Pulmonary artery endothelial cell (primary cell): ENCODE measurements at places on chromosomes 1 and 21. TPM values are rescaled to one million over a fixed set of nuclear protein-coding genes. Genes with fewer than 3 reads are reported as not detected.

GRCh38 chr1:115781851-115782250 is 13.3 kb upstream of the CASQ2 start:
- DNase-seq, result no peak

DNA sequence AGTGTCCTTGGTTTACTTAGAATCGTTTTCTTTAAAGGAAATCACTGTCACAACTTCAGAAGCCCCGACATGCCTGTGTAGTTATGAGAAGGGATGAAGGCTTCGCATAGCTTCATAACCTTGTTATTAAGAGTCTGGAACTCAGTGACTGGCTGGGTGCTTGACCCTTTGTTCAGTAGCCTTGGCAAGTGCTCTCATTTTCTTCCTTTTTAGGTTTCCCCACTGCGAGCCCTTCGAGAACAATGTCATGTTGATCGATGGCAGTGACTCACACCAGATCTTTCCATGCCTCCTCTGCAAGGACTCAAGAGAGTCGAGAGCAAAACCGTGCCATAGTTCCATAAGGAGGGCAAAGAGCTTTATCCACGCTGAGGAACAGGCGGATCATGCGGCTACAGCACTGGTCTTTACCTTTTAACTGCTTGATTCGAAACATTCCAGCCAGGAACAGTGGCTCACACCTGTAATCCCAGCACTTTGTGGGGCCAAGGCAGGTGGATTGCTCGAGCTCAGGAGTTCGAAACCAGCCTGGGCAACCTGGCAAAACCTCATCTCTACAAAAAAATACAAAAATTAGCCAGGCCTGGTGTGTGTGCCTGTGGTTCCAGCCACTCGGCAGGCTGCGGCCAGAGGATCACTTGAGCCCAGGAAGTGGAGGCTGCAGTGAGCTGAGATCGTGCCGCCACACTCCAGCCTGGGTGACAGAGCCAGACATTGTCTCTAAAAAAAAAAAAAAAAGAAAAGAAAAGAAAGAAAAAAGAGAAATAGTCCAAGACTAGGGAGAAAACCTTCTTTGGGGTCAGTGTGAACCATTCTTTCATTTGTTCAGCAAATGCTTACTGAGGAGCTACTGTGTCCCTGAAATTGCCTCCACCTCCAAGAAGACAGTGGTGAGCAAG is 95.4 kb upstream of the ERRFI1 start:
- peak; percentile 97 for DNase-seq

- no peak for DNase-seq
These were observed 70.4 kb downstream of the DMAP1 start for GRCh38 chr1:44283524-44284173.

LCE1E gene
- total RNA-seq, result not detected in 2 replicates

- DNase-seq, result no peak
These were observed 22.1 kb downstream of the PTPRF start for GRCh38 chr1:43552813-43553212.

PRELP gene
- total RNA-seq, result not detected in 2 replicates

SIK1 gene
- 0.59 and 1.2 TPM in 2 replicates for total RNA-seq

DNA sequence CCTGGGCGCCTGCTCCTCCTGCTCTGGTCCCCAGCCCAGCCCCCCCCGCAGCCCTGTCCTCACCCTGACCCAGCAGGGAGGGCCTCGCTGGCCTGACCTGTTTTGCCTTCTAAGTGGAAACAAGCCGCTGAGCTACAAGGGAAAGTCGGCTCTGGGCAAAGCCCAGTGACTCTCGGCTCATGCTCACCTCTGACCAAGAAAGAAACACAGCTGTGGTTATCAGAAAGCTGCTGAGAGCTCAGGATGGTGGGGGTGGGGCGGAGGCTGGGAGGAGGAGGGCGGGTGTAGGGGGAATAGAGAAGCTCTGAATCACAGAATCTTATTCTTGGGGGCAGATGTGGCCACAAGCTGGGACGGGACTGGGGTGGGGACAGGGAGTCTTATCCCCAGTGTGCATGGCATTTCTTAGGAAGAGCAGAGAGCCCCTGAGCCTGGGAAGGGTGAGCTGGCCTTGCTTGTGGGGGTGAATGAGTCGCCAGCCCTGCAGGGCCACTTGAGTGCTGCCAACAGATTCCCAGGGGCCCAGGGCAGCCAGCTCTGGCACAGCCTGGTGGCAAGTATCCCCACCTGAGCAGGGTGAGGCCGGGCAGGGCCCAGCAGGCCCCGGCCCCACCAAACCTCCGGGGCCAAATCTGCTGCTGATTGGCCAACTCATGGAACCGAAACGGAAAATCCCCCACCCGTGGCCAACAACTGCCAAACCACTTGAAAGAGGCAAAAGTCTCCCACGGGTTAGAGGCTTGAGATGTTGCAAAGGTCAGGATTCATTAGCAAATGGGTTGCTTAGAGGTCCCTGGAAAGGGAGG is 120.6 kb downstream of the SPSB1 start:
- no peak for DNase-seq

DNA sequence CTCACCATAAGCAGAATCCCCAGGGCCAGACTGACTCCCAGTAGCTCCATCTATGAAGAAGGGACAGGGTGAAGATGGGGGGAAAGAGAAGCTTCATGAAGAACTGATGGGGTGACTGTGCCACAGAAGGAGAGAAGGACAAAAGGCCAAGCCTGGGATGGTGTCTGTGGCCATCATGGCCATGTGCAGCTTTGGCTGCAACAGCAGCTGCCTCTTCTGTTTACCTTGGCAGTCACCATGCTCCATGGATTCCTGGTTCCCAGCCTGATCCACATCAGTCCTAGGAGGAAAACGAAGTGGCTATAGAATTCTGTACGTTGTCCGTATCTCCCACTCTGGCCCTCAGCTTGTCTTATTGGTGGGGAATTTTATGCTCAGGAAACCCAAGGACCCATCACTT is 12.0 kb downstream of the SEMA6C start:
- no peak for DNase-seq

DNA sequence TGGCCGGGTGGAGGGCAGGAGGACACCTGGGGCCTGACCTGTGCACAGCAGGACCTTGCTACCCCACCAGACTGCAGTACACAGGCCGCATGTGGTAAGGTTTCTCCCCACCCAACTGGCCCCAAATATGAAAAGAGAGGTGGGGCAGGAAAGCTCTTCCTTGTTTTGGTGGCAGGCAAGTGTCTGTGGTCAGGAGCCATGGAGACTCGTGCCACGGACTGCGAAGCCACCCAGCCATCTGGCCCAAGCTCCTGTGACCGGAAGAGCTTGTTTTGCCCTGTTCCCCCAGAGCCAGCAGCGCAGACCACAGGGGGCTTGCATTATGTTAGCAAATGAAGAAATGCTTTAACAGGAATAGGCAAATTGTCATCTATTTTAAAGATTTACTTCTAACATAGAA is 54.9 kb downstream of the OLIG1 start:
- no peak for DNase-seq

ALDH4A1 gene
- 11.8 and 16.9 TPM in 2 replicates for total RNA-seq

DNA sequence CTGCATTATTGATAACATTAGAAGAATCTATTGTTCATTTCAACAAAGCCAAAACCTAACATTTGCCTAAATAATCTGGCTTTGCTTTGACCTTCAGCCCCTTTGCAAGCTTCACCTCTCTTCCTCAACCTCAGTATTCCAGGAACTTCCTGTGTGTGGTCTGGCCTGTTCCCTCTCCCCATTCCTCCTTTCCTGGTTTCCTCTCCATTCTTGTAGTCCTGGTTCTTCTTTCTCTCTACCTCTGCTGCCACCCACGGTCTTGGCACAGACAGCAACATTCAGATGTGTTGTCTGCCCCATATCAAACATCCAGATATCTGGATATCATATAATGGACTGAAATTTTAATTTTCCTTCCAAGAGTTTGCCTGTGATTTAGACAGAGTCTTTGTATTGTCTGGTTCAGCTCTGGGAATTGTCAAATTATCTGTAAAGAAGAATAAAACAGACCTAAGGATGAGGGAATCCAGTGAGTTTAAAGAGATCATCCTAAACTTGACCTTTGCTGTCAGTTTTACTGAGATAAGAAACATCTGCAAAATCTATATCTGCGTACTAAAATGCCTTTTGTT is 148.1 kb upstream of the KCTD3 start:
- DNase-seq, result no peak

SLC26A9 gene
- 0.04 TPM in 1 of 2 replicates, not detected in the other for total RNA-seq

GRCh38 chr1:202365092-202365815 is 16.8 kb downstream of the PPP1R12B start:
- no peak for DNase-seq

- DNase-seq, result no peak
These were observed 11.9 kb downstream of the WASF2 start for GRCh38 chr1:27478098-27478497.

GRCh38 chr1:221511797-221512196 is 230.1 kb downstream of the DUSP10 start:
- no peak for DNase-seq

DNA sequence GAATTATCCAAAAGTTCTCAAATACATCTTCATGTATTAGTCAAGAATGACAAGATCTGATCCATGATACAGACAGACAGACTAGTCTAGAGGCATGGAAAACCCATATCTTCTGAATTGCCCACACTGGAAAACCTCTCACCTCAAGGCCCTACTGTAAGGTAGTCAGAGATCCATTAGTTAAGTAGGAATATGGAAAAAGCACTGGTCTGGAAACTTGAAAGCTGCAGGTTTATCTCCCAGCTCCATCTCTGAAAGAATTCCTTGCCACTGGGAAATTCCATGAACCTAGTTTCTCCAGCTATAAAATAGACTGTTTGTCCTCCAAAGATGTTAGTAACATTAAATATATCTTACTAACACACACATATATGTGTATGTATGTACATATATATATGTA is 169.2 kb downstream of the AKT3 start:
- DNase-seq, result no peak

GRCh38 chr1:10917513-10918454 is 94.7 kb upstream of the TARDBP start:
- DNase-seq, result no peak

DNA sequence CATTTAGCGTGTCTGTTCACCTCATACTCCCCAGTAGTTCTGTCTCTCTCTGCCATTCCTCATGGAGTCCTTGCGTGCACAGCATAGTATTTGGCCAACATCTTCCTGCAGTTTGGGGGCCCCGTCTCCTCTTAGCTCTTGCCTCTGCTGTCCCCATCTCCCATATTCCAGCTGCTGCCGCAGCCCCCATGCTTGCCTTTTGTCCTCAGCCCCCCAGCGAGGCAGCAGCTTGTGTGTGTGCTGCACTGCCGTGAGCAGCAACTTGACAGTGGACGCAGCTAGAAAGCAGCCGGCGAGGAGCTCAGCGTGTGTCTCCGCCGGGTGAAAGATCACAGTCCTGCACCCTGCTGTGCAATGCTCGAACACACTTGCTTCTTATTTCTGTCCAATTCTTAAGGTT is 164.2 kb upstream of the COL6A1 start:
- DNase-seq, result no peak

NBPF6 gene
- total RNA-seq, result not detected in 2 replicates

- DNase-seq, result no peak
These were observed 405.9 kb upstream of the B3GALT2 start for GRCh38 chr1:193592317-193592716.

UTS2 gene
- not detected in 2 replicates for total RNA-seq

GRCh38 chr1:157585984-157586383 is 11.9 kb downstream of the FCRL4 start:
- no peak for DNase-seq

- DNase-seq, result no peak
These were observed 95.1 kb downstream of the RHOU start for GRCh38 chr1:228830185-228830953.
